Stimulated activated CD8-positive, alpha-beta memory T cell treated with anti-CD3 and anti-CD28 coated beads, Interleukin-4, amount 100 ng/mL, for 1 hour (primary cell): ENCODE measurements at places on chromosomes 5 and 9.

- DNase-seq = no peak
Observed at GRCh38 chr5:77944757-77945340, 168.7 kb upstream of the TBCA start.

DNA sequence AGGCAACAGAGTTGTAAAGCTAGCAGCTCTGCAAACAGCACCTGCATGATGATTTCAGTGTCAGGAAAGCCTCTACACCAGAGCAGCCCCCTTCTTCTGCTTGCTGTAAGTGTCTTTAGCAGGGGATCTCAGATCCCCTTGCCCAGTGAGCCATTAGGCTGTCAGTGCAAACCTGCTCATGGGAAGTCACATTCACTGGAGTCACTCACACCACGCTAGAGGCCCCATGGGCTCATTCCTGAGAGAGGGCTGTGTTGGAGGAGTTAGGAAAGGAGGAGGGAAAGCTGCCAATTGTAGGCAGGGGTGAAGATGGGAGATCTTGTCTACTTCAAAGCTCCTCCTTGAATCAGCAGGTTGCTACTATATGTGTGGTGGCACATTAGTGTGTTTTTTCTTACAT, 275.2 kb downstream of the SMARCA2 start:
- no peak for DNase-seq

- no peak for DNase-seq
Observed at GRCh38 chr5:113474100-113474728, 14.0 kb downstream of the MCC start.

DNA sequence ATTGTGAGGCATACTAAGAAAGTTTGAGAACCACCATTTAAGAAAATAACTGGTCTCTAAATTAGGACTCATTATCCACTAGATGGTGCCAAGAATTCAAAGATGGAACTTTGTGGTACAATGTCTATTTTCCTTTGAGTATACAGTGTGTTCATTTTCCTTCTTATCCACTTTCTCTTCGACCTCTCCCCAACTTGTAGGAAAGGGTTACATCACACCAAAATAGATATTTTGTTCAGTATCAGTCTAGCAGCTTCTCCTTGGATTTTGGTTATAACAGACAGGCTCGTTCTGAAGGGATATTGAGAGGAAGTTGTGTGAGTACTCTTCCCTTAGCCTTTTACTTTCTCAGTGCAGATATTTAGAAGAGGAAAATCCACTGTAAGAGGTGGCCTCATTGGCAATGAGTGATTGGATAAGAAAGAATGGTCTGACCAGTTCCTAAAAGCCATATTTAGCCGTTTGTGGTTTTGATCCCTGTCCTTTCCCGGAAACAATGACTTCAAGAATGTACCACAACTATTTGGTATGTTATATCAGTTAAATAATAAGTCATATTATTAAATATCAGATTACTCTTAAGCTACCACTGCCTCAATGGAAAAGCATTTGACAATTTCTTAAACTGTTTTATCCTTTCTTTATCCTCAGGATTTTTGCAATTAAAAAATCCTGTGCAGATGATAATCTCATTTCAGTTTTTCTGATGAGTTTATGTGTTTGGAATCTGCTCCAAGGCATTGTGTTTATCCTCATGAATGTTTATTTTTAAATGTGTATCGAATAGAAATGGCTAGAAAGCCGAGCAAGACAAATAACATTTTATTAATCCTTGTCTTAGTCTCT, 69.0 kb upstream of the GRAMD2B start:
- no peak for DNase-seq

DNA sequence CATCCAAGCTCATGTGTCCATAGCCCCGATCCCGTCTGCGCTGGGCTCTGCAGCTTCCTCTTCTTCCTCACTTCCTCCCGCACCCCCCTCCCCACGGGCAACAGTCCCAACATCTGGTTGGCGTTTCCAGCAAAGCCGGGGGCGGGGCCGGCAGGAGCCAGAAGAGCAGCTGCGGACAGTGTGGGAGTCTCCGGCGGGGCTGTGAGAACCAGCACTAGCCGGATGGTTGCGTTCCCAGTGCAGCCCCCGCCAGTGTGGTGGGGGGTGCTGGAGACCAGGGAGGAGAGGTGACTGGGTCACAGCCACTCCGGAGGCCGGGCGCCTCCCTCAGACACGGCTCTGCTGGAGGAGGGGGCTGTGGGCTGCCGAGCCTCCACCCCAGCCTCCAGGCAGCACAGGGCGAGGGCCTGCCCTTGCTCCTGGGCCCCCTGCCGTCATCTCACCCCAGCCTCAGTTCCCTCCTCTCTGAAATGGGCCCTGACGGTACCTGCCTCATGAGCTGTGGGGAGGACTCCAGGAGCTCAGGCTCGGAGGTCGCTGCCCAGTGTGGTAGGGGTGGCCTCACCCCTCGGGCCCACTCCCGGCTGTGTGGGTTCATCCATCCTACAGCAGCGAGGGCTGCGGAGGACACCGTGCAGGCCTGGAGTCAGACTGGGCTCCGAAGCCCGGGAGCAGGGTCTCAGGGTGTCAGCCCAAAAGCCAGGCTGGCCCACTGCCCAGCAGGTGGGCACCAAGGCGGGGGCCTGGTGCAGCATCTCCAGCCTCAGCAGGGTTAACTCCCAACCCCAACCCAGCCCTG, 41.5 kb upstream of the NOTCH1 start:
- DNase-seq = no peak

- no peak for DNase-seq
Observed at GRCh38 chr5:139761501-139761900, 34.1 kb upstream of the PSD2 start.

DNA sequence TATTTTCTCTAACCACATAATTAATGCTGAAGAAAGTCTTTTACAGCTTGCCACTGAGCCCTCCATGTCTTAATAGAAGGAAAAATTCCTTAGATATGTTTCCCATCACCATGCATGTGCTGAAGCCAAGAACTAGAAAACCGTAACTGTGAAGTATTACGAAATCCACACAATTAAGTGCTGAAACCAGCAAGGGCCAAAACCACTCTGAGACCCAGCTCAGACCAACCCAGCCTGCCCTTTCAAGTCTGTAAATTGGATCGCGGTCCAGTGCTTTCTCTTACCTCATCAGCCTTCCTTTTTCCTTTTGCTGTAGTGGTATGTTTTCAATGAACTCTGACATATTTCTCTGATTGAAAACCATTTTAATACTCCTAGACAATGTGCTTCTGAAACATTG, 26.3 kb downstream of the SEMA5A start:
- DNase-seq = no peak

DNA sequence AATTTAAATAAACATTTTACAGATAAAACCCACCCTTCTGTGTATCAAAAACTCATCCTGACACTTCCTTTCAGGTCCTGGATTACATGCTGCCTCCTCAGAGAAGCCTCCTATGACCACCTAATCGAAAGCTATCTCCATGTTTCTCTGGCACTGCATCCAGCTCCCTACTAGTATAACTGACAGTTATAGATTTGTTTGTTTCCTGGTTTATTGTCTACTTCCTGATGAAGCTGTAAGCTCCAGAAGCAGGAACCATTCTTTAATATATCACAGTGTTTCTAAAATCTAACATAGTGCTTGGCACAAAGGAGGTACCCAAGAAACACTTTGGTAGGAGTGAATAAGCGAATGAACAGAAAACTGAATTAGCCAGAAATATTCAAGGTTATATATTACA, 270.4 kb downstream of the EFNA5 start:
- no peak for DNase-seq

DNA sequence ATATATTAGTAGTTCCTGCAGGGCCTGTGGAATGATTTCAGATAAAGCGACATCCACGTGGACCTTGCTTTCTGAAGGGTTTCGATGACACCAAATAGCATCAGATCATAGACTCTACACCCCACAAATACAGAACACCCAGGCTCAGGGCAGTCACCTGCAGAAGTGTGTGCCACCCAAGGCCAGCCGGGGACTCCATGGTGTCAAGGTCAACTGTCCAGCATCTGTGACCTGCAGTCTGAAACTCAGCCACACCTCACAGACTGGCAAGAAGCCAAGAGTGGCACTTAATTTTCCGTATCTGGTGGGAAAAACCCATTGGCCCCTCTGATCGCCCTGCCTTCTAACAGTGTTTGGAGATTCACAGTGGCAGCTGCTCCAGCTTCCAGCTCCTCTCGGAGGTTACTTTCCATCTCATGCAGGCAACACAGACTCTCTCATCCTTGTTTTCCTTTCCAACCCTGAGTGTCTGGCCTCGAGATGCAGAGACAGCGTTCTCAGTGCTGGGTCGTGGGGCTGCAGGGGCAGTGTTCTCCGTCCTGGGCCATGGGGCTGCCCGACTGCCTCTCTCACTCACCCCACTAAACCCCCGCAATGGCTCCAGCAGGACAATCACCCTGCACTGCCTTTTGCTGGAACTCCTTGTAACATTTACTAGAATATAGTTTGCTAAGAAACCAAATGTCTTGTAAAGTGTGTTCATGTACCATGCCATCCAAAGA, 221.9 kb downstream of the IRX2 start:
- DNase-seq = no peak

GRCh38 chr5:31453522-31453921, 78.4 kb downstream of the DROSHA start:
- DNase-seq = no peak

DNA sequence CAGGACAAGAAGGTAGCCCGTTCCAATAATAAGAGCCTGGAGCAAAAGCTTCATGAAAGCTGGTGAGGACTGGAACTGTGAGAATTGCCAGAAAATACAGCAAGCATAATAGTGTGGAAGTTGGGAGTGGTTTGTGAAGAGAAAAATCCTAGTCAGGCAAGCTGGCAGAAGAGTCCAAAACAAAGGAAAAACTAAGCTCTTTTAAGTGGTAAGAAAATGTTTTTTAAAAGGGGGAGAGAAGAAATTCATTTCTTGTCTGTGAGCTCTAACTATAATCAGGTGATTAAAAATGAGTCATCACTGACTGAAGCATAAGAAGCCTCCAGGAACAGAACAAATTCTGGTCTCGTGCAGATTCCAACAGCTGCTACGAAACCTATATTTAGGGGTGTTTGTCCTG, 102.6 kb downstream of the CAAP1 start:
- DNase-seq = no peak

- no peak for DNase-seq
Observed at GRCh38 chr5:124650951-124651662, 95.3 kb downstream of the ZNF608 start.

DNA sequence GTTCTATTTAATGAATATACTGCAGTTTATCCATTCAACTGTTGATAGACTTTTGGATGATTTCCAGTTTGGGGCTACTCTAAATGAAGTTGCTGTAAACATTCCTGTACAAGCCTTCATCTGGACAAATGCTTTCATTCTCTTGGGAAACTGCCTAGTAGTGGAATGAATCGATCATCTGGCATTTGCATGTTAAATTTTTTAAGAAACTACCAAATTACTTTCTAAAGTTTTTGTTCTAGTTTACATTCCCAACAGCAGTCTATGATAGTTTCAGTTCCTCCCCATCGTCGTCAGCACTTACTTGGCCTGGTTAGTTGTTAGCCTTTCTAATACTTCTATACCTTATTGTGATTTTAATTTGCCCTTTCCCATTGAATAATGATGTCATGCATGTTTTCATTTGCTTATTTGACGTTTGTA, 306.3 kb downstream of the FER start:
- no peak for DNase-seq

DNA sequence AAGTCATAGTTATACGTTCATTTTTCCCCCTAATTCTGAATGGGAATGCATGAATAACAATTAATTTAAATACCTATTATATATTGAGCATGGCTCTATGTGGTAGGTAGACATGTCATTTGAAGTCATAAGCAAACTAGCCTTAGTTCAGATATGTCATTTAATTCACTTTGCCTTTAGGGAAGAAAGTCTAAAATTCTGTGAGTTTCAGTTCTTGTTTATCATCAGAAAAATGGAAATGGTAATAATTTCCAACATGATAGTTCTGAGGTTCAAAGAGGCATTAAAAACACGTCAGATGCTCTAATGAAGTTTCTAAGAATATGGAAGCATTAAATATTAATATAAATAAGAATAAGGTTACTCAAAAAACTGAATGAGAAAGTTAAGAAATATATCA, 13.1 kb upstream of the ANXA1 start:
- no peak for DNase-seq

DNA sequence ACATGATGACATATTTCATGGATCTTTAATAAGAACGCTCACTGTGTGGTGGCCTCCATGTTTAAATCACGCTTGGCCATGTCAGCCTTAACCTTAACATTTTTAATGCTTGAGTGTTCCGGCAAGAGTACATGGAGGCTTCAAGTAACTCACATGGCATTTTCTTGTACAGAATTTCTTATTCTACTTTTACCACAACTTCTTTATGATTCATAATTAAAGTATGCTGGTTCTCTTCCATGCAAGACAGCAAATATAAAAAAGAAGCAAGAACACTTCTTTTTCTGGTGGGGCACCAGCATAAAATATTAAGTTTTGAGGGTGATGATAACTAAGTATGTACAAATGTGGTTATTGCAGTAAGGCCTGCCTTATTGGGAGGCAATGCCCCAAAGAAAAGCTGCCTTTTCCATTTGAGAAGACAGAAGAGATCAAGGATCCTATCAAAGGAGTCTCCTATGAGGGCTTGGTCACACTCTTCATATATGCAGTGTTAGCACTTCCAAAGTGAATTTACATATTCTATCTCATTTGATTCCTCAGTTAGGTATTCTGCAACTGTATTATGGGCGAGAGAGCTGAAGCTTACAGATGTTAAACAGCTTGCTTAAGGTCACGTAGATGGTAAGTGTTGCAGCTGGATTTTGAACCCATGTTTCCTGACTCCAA, 382.7 kb upstream of the MEF2C start:
- no peak for DNase-seq

DNA sequence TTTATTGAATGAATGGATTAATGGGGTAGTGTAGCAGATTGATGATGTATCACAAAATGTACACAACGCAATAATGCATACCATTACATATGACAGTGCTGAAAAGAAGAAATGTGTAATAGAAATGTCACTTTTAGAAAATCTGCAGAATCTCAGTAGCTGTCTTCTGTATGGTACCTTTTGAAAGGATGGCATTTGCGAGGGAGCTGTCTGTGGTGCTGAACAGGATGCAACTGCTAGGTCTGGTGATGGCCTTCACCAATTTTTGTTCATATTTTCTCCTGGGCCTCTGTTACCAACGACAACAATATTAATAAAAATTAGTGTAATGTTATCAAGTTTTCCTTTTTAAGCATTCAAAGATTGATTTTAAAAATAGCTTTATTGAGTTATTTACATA, 36.2 kb upstream of the OTULIN start:
- peak; percentile 20 for DNase-seq

DNA sequence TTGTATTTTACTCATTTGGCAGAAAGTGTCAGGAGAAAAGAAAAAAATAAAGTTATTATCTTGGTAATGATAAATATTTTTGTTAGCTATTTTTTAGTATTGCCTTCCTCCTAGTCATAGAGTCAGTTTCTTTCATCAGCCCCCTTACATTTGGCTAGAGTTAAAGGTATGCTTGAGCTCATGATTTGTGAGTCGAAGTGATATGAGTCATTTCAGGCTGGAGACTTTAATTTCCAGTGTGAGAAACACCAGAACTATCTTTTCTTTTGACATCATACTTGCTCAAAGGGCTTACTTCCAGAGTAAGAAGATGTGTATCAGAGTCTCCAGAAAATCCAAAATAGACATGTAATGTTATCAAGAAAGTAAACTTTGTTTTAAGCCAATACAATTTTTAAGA, 746.7 kb upstream of the TYRP1 start:
- DNase-seq = no peak
